ENCODE measurements at places on chromosomes 6 and 20.

- no peak overlapping the region for H3K27ac ChIP-seq
- H3K4me3 ChIP-seq = no peak overlapping the region
- H3K4me1 ChIP-seq = no peaks in the 10 kb centered on the region
Observed at GRCh38 chr20:13119583-13119982, 101.5 kb upstream of the ISM1 start.

DNA sequence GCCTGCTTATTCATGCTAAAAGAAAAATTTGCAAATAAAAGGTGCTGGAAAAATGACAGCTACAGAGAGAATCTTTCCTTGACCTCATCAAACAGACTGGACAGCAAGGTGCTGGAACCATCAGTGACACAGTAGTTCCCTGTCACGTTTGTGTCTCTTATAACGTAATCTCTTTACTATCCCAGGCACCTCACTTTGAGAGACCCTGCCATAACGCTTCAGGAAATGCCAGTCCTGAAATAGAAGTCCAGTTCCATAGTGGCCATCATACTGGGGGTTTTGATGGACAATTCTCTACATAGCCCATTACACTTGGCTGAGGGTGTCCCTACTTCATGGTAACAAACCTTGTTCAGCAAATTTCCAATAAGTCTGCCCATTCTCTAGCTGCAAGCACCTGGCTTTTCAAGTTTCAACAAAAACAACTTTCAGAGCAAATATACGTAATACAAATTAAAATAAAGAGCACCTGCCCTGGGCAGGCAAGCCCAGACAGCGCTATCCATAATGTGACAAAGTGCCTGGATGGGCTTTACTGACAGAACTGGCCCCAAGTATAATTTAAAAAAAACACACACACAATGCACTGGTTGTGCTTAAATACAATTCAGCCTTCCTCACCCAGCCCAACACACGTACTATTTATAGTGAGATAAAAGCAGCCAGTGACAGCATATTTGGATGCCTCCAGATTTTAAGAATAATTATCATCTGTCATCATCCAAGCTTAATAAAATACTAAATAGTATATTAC lies 38.7 kb downstream of the CNKSR3 start:
- no peaks in the 10 kb centered on the region for H3K36me3 ChIP-seq
- no peak overlapping the region for H3K4me3 ChIP-seq
- no peaks in the 10 kb centered on the region for H3K4me1 ChIP-seq

- H3K36me3 ChIP-seq = no peaks in the 10 kb centered on the region
- no peak overlapping the region for H3K27ac ChIP-seq
- no peak overlapping the region for H3K4me3 ChIP-seq
- no peaks in the 10 kb centered on the region for H3K27me3 ChIP-seq
- DNase-seq = no peak
- peaks cover 19% of the 10 kb centered on the region for H3K4me1 ChIP-seq
Observed at GRCh38 chr6:106184629-106185028, 98.5 kb downstream of the PRDM1 start.

DNA sequence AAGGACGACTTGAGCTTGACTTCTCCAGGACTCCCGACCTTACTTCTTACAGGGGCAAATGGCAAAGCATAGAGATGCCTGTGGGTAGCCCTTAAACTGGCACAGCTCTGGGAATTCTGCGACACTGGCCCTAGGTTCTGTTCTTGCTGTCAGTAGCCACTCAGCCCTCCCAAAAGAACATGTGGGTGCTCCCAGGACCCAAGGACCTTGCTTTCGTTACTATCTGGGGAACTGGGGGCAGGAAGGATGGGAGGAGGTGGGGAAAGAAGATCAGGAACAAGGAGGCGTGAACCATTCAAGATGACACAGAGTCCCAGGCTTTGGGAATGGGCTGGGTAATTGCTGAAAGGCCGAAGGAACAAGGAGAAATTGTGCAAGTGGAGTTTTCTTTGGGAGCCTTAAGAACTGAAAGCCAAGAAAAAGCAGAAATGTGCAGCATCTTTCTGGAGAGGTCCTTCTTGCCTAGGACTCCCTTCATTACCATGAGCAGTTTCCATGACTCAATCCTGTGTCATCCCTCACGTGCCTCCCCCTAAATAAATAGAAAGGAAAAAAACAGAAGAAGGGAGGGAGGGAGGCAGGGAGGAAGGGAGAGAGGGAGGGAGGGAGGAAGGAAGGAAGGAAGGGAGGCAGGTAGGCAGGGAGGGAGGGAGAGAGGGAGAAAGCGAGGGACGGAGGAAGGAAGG lies 284.6 kb upstream of the FOXQ1 start:
- H3K36me3 ChIP-seq = no peaks in the 10 kb centered on the region
- no peak overlapping the region for H3K27ac ChIP-seq
- H3K4me3 ChIP-seq = no peak overlapping the region
- DNase-seq = no peak

DNA sequence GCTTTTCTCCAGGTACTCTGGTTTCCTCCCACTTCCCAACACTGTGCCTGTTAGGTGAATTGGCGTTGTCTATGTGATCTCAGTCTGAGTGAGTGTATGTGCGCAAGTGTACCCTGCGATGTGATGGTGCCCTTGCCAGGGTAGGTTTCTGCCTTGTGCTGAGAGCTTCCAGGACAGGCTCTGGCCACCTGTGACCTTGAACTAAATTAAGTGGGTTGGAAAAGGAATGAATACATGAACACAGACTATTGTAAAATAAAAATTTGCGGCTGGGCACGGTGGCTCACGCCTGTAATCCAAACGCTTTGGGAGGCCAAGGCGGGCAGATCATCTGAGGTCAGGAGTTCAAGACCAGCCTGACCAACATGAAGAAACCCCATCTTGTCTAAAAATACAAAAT lies 678.0 kb downstream of the DHX35 start:
- H3K36me3 ChIP-seq = no peaks in the 10 kb centered on the region
- H3K27ac ChIP-seq = no peak overlapping the region
- no peak for DNase-seq
- no peak overlapping the region for H3K4me3 ChIP-seq
- peaks cover 4% of the 10 kb centered on the region for H3K27me3 ChIP-seq
- H3K4me1 ChIP-seq = no peaks in the 10 kb centered on the region

GRCh38 chr6:109059153-109059552 lies 35.5 kb downstream of the SESN1 start:
- H3K4me3 ChIP-seq = no peak overlapping the region
- H3K36me3 ChIP-seq = no peaks in the 10 kb centered on the region
- peaks cover 16% of the 10 kb centered on the region for H3K4me1 ChIP-seq

DNA sequence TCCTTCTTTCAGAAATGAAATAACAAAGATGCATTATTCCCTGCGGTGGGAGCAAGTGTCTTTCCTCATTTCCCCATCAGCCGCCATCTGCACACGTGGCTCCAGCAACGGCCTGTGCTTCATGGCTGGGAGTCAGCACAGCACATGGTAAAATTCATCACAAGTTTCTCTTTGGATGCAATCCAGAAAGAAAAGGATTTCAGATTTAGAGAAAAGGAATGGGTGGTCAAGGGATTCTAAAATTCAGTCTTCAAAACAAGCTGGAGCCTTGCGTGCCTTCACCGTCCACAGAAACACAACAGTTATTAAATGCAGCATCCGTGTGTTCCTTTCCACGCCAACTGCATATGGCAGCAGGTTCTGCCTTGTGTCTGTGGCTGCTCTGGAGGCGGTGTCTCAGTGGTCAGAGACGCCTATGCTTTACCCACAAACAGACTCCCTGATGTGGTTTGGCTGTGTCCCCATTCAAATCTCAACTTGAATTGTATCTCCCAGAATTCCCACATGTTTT lies 107.6 kb downstream of the THBS2 start:
- no peak for DNase-seq
- H3K36me3 ChIP-seq = no peaks in the 10 kb centered on the region
- H3K4me1 ChIP-seq = no peaks in the 10 kb centered on the region

GRCh38 chr6:155417454-155417853 lies 38.2 kb downstream of the NOX3 start:
- H3K27ac ChIP-seq = peak overlapping the region; percentile 83
- no peak for DNase-seq
- no peak overlapping the region for H3K4me3 ChIP-seq
- H3K27me3 ChIP-seq = no peaks in the 10 kb centered on the region
- H3K4me1 ChIP-seq = peaks cover 18% of the 10 kb centered on the region

DNA sequence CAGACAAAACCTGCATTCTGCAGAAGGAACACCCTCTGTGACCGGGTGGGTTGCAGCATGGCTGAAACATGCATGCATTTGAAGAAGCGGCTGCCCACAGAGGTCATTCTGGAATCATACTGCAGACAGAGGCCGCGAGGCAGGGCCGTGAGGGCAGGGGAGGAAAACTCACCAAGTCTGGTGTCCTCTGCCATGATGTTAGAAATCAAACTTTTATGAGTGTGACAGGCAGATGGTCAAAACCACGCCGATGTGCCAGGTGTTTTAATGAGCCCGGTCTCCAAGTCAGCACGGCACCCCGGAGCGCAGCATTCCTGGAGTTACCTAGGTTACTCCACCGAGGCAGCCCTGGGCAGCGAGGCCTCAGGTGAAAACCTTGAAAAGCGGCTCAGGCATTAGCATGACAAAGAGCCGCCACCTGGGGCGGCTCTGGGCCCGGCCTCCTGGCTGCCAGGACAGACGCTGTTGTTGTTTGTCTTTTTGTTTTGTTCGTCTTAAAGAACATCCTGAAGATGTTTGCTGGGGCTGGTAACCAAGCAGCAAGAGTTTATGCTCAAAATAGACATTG lies 255.6 kb downstream of the ERMARD start:
- H3K27me3 ChIP-seq = peaks cover 12% of the 10 kb centered on the region
- H3K27ac ChIP-seq = no peak overlapping the region
- DNase-seq = no peak
- H3K4me3 ChIP-seq = no peak overlapping the region
- no peaks in the 10 kb centered on the region for H3K36me3 ChIP-seq
- H3K4me1 ChIP-seq = no peaks in the 10 kb centered on the region
